HCEC 1CT (cell line): ENCODE measurements at places on chromosomes 12 and 14.
A peak's percentile ranks its signal among the peaks of the same experiment; 100 is the strongest.

GRCh38 chr14:55904086-55904485 lies 214.1 kb upstream of the PELI2 start:
- no peak for DNase-seq

- DNase-seq, result no peak
Observed at GRCh38 chr12:89468648-89469326, 55.8 kb downstream of the GALNT4 start.

GRCh38 chr14:61894452-61895077 lies 132.3 kb downstream of the SNAPC1 start:
- peak; percentile 70 for DNase-seq

DNA sequence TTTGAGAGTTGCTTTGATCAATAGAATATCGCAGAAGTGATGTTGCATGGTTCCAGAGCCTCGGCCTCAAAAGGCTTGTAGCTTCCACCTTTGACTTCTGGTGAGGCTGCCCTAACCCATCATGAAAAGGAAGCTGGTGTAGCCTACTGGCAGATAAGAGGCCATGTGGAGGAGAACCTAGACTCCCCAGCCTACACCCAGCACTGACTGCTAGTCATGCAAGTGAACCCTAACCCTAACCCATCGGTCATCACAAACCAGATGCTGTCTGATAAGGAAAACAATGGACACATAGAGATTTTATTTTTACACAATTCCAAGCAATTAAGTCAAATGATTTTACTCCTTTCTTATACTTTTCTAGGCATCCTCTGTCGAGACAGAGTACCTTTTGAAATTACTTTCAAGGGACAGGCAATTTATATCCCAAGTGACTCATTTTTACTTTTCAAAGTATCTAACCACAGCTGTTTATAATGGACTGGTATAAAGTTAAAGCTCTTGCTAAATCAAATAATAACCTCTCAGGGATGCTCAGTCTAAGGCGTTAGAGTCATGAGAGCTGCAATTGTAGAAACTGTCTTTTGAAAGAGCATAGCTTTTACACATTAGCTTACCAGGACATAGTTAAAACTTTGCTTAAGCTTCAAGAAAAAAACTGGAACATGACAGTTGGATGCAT lies 17.6 kb downstream of the PTPRB start:
- DNase-seq, result peak; percentile 65

GRCh38 chr12:80504389-80505163 lies 60.5 kb downstream of the PTPRQ start:
- peak; percentile 23 for DNase-seq

DNA sequence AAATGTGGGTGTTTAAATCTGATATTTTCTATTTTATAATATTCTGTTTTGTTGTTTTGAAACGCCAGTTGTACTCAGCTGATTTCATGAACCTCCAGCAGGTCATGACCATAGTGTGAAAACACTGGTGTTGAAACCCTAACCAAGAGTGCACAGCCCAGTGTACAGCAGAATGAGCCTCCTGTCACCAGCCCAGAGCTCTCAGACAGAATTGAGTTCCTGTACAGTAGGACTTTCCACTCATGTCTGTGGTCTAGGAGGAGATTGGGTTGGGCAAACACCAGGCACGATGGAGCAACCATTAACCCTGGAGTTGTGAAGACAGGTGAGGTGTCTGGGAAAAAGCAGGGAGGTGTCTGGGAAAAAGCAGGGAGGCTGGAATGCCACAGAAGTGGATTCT lies 908.8 kb downstream of the VRK1 start:
- DNase-seq, result no peak

- peak; percentile 52 for DNase-seq
Observed at GRCh38 chr14:35285168-35286002, 6.8 kb upstream of the PSMA6 start.
